ENCODE measurements at places on chromosomes 3 and 15.

GRCh38 chr15:90407871-90408317 is 19.9 kb downstream of the IQGAP1 start:
- no peak for DNase-seq

DNA sequence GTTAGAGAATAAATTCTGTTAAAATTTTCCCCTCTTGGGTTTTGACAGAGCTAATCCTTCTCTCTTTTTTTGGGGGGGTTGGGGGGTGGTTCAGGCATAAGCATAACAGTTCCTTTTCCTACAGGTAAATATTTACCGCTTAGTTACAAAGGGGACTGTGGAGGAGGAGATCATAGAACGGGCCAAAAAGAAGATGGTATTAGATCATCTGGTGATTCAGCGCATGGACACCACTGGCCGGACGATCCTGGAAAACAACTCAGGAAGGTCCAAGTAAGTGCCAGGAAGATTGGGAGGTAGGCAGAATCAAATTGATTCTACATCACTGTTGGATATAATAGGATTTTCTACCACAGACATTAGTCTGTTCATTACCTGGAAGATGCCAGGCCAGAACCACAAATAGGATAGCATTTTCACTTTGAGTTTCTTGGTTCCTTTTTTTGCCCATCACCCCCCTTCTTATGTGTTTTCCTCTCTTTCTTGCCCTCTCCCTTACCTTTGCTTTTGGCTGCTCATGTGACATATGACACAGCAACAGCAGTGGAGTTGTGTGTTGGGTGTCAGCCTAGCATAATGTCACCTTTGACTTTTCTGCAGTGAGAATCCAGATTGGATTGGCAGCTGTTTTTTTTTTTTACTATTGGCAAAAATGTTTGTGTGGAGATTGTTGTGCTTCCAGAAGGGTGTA is 79.0 kb downstream of the CHD2 start:
- no peak for DNase-seq

- DNase-seq: no peak
Observed at GRCh38 chr3:178147001-178147400, 389.2 kb upstream of the KCNMB2 start.

GRCh38 chr3:134876836-134877235 is 81.8 kb downstream of the EPHB1 start:
- no peak for DNase-seq

DNA sequence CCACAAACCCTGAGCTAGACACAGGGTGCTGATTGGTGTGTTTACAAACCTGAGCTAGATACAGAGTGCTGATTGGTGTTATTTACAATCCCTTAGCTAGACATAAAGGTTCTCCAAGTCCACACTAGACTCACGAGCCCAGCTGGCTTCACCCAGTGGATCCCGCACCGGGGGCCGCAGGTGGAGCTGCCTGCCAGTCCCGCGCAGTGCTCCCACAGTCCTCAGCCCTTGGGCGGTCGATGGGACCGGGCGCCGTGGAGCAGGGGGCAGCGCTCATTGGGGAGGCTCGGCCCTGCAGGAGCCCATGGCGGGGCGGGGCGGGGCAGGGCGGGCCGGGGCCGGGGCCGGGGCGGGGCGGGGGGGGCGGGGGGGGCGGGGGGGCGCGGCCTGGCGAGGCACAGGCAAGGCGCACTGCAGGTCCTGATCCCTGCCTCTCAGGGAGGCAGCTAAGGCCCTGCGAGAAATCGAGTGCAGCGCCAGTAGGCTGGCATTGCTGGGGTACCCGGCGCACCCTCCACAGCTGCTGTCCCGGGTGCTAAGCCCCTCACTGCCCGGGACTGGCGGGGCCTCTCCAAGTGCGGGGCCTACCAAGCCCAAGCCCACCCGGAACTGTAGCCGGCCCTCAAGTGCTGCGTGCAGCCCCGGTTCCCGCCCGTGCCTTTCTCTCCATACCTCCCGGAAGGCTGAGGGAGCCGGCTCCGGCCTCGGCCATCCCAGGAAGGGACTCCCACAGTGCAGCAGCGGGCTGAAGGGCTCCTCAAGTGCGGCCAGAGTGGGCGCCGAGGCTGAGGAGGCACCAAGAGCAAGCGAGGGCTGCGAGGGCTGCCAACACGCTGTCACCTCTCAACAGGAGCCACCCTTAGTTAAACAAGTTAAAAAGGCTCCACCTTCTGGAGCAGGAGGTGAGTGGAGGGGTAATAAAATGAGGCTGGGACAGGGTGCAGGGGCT is 9.8 kb upstream of the TMEM40 start:
- no peak for DNase-seq

DNA sequence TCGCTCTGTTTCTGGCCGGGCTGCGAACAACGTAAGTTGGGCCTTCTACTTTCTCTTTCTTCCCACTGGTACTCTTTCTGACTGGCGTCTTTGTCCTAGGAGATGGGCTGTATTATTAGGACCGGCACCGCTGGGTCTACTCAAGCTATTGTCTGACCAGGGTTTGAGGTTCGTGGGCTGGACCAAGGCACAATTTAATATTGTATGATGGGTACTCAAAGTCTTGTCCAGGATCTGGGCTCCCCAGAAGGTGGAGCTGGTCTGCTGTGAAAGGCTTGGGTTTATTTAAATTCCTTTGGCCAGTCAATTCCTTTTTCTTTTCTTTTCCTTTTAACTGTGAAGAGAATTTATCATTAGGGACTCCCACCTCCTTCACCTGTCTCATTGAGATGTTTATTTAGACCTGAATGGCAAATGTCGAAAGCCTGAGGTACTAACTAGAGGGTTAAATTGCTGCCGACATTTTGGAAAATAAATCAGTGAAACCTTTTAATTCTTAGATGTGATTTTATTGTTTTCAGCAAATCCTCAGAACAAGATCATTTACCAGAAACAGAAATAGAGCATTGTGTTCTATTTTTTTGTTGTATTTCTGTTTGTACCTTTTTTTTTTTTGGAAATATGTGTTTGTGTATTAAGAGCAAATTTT is 410 bp downstream of the LRRC49 start:
- DNase-seq: no peak

GRCh38 chr3:63167113-63167512 is 111.0 kb upstream of the SYNPR start:
- DNase-seq: no peak

GRCh38 chr3:184441202-184441900 is 61.5 kb downstream of the CHRD start:
- no peak for DNase-seq

GRCh38 chr3:70097084-70097483 is 97.6 kb downstream of the SAMMSON start:
- no peak for DNase-seq

DNA sequence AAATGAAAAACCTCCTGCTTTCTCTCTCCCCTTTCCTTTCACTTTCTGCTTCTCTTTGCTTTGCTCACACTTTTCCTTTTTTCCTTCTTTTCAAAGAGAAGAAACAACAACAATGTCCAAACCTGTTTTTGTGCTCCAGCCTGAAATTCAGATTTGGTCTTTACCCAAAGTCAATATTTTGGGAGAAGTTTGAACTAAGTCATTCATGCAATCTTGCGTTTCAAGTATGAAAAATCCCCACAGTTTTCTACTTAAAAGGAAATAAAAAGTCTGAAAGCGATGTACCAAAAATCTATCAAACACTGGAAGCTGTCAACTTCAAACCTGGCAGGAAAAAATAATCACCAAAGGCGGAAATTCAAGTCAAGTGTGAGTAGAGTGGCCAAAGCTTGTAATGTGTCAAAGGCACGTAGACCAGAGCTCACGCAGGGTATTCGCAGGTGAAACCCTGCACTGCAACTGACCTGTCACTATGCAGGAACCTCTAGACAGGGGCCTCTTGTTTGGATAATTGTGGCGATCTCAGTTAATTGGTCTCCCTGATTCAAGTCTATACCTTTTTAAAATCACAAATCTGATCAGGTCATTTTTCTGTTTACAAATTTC is 118.8 kb upstream of the GALNT15 start:
- DNase-seq: no peak

DNA sequence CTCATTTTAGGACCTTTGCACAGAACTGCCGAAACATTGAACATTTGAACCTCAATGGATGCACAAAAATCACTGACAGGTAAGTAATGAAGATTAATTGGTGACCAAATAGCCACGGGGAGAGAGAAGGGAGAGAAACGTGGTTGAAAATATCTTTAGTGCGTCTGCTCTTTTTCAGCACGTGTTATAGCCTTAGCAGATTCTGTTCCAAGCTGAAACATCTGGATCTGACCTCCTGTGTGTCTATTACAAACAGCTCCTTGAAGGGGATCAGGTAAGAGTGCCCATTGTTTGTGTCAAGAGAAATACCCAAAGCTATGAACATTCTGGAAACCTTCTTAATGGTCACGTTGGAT is 67.1 kb downstream of the UBP1 start:
- DNase-seq: no peak

DNA sequence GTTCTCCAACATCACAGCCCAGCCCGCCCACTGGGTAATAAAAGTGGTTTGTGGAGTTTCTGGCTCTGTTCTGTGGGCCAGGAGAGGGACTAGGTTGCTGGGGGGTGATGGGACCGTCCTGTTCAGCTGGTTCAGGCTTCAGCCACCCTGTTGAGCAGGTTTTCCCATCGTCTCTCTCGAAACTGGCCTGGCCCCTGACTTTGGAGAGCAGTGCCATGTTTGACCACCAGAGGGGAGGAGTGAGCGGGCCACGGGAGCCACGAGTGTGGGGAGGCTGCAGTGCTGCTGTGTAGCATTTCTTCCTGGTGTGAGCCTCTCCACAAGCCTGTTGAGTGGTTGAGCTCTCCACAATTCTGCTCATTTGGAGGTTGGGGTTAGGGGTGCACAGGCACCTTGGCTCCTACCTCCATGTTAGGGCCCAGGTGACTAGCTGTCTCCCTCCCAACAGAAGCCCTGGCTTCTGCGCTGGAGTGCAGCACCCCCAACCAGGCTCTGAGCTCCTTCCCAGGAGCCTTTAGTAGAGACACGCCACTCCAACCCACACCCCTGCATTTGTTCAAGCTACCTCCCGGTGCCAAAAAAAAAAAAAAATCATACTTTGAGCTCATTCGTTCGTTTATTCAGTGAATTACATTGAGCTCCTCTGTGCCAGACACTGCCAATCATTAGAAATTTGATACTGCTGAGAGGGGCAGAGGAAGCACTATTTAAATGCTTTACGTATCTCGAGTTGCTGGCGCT is 13.9 kb downstream of the SPINT1 start:
- peak; percentile 71 for DNase-seq

DNA sequence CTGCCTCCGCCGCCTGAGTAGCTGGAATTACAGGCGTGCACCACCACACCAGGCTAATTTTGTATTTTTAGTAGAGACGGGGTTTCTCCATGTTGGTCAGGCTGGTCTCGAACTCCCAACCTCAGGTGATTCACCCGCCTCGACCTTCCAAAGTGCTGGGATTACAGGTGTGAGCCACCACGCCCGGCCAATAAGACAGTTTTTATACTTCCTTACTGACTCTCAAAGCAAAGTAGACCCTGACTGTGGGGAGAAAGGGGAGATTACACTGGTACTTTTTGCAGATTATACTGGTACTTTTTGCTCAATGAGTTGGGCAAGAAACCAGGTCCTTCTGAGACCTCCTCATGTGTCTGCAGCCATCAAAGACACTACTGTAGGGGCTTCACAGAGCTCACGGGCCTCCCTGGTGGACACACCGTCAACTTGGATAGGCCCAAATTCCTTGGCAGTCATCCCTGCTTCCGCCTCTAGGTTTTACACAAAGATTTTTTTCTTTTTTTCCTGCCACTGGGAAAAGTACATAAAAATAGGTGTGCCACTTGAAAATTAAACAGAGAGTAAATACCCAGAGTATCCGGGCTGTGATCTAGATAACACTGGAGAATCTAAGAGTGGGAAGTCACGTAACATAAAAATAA is 143.3 kb upstream of the WNT5A start:
- no peak for DNase-seq

- DNase-seq: no peak
Observed at GRCh38 chr3:134477002-134477401, 8.8 kb downstream of the ANAPC13 start.

DNA sequence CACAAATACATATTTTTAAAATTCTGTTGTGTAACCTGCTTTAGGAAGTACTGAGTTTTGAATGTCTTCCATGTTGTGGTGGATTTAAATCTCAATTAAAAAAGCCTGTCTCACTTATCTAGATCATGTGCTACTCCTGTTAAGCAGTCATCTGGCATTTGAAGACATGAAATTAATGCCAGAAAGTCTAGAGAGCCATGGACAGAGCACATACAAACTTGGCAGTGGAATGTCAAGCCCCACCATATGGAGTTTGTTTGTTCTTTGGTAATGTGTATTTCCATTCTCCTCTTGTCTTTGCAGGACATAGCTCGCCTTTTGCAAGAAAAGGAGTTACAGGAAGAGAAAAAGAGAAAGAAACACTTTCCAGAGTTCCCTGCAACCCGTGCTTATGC is 39.3 kb upstream of the UTS2B start:
- DNase-seq: no peak

GRCh38 chr15:50077176-50077575 is 41.9 kb downstream of the ATP8B4 start:
- no peak for DNase-seq

- no peak for DNase-seq
Observed at GRCh38 chr3:43810797-43811196, 120.1 kb downstream of the ABHD5 start.

DNA sequence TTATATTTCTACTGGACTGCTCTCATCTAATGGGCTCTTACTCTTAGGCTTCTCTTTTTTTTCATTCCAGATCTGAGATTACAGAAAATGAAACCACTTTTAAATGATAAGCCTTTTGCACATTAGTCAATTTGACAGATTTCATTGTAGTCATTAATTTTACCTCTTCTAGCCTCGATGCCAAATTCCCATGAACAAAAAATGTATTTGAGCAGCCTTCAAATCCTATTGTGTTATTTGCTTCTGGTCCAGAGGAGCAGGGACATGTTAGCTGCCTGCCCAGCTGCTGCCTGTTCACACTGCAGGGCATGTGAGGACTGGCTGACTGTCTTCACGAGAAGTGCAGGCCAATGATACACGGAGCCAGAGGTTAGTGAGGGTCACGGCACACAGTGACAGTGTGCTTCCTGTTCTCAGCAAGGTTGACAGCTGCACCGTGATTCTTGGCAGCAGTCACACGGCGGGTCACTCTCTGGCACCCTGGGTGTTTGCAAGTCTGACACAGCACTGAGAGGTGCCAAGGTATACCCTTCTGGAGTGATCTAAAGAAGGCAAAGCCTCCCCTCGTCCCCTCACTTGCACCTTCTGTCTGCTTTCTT is 40.8 kb downstream of the KAT2B start:
- DNase-seq: no peak

GRCh38 chr3:64108784-64109317 is 85.6 kb upstream of the PSMD6 start:
- DNase-seq: no peak

Data from NCI-H1436 (cell line).